HT-29 (cell line): ENCODE measurements at places on chromosomes 11 and 22. TPM values are rescaled to one million over a fixed set of nuclear protein-coding genes. Genes with fewer than 3 reads are reported as not detected.

DNA sequence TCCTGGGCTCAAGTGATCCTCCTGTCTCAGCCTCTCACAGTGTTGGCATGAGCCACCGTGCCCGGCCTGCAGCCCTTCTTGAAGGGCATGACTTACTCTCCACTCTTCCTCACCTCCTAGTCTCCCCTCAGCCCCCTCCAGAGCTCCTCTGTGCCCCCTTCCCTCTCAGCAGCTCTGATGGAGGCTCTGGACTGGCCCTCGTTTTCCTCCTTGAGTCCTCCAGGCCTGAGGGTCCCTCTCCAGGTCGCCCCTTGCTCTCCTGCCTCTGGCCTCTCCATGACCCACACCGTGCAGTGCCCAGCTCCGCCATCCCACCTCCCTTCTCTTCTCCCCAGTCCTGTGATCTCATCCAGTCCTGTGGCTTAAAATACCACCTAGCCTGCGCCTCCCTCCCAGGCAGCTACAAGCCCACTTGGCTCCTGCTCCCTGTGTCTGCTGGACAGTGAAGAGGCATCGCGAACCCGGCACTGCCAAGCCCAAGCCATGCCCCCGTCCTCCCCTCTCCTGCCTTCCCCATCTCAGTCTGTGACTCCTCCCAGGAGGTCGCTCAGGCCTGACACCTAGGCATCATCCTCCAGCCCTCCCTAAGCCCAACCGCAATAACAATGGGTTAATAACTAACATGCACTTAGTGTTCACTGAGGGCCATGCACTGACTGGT is 11.9 kb downstream of the KCNJ4 start:
- DNase-seq = no peak

Gene WEE1
- 152 and 157 TPM in 2 replicates for total RNA-seq

Gene CCDC116
- total RNA-seq = 0.33 TPM in 1 of 2 replicates, not detected in the other

- DNase-seq = no peak
Observed at GRCh38 chr11:34738237-34738636, 117.3 kb downstream of the EHF start.

GRCh38 chr22:45777046-45777851 is 105.6 kb downstream of the ATXN10 start:
- peak; percentile 5 for DNase-seq

DNA sequence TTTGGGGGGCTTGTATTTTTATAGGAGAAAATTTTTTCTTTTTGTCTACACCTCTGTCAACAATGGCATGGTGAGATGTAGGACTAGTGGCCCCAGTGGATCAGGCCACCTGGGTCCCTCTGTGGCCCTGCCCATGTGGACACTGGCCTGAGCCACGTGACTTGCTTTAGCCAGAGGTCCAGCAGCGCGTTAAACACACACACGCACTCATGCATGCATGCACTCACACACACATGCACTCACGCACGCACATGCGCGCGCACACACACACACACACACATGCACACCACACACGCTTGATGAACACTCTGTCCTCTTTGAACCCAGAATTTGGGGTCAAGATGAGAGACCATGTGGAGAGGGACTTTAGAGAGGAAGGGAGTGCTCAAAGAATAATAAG is 59.4 kb upstream of the NUP50 start:
- DNase-seq = no peak

Gene CREB3L1
- total RNA-seq = 50.1 and 64.2 TPM in 2 replicates

GRCh38 chr11:76251226-76251575 is 44.9 kb upstream of the WNT11 start:
- no peak for DNase-seq

Gene TRIM48
- total RNA-seq = not detected in 2 replicates
